Activated T-cell treated with anti-CD3 and anti-CD28 coated beads, Interleukin-2, amount 50 U/mL, for 4 hours (primary cell): ENCODE measurements at places on chromosomes 6 and 20.

DNA sequence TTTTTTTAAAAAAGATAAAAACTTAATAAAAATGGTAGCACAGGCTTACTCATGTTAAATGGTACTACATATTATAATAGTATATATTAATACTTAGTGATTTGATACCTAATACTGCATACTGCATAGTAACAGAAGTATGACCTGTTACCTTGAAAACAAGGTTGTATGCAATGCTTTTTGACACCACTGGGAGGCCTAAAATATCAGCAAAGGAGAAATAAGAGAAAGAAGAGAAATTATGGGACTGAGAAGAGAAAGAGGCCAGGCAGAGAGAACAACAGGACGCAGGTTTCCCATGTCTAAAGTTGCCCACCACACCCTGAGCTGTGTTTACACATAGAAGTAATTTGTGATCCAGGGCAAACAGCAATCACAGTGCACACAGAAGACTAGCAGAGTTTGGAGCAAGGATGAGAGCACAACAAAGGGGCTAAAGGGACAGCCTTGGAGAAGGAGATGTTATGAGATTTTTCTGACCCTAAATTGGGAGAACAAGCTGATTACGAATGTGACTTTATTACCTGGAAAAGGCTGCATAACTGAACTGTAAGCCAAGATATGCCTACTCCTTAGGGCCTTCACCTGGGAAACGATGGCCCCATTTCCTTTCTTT lies 73.2 kb downstream of the ROS1 start:
- no peak for DNase-seq

DNA sequence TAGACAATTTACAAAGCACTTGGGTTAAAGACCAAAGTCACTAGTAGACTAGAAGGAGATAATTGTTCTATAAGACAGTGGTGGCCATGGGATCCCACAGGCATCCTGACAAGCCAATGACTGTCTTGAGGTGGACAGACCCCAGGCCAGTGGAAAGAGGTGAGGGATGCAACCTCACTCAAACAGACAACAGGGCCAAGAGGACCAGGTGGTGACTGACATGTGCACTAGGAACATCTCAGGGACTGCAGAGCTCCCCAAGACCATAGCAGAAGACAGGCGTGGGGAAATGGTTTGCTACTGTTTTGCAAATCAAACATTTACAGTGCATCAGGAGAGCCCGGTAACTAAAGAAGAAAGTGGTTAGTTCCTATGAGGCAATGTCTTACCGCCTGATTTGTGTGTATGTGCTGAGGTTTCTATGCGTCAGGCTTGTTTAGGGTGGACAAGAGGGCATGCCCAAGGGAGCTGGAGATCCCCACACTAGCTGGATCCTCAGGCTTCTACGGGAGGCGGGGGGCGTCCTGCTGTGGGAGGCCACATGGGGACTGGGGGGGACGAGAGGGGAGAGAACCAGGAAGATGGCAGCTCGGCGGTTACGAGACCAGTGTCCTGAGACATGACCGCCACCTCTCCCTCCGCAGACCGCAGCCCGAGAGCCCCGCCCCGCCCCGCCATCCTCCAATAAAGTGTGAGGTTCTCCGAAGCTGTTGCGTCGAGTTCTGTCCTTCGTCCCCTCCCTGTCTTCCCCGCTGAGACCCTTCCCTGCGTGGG lies 623 bp upstream of the MRPS26 start:
- peak; percentile 28 for DNase-seq

DNA sequence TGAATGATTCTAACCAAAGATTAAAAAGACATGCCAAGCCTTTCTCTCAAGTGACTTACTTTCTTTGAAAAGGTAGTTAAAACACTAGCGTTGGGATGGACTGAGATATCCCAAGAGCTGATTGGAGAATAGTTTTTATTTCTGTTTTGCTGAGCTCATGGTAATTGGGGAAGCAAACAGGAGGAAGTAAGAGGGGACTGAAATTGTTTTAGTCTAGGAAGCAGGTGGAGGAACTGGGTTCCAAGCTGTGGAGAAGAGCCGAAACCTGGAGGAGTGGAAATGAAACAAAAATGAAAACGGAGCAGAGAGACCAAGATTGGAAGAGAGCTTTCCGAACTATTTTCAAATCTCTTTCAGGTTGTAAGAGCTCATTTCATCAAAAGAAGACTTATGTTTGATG lies 59.9 kb upstream of the TENT5A start:
- DNase-seq: no peak

DNA sequence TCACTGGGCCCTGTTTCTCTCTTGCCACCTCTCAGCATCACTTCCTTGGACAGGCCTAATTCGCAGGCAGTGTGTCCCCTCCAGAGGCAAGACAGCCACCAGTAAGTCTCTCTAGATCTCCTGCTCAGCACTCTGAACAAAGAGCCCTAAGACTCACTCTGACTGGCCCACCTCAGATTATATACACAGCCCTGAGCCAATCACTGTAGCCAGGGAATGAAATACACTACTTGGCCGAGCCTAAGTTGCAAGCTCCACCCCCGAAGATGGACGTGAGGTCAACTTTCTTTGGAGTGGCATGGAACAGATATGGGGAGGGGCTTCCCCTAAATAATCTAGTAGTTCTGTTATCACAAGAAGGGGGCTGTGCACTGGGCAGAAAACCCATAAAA lies 4.1 kb downstream of the BPI start:
- DNase-seq: no peak

- no peak for DNase-seq
These were observed 19.0 kb downstream of the REM1 start for GRCh38 chr20:31494131-31494530.

GRCh38 chr20:32560989-32561830 lies 23.9 kb downstream of the NOL4L start:
- no peak for DNase-seq

DNA sequence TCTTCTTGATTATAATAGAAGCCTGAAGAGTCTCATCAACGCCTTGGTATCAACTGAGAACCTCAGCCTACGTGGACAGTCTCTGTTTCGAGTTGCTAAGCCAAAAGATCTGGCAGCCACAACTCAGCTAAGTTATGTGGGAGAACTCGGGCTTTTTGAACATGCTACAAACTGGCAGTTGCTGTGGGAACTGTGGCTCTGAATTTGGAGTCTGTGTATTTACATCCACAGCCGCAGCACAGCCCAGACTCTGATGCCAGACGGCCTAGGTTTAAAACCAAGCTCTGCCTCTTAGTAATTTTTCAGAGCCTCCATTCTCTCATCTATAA lies 35.8 kb downstream of the RIPOR2 start:
- no peak for DNase-seq

DNA sequence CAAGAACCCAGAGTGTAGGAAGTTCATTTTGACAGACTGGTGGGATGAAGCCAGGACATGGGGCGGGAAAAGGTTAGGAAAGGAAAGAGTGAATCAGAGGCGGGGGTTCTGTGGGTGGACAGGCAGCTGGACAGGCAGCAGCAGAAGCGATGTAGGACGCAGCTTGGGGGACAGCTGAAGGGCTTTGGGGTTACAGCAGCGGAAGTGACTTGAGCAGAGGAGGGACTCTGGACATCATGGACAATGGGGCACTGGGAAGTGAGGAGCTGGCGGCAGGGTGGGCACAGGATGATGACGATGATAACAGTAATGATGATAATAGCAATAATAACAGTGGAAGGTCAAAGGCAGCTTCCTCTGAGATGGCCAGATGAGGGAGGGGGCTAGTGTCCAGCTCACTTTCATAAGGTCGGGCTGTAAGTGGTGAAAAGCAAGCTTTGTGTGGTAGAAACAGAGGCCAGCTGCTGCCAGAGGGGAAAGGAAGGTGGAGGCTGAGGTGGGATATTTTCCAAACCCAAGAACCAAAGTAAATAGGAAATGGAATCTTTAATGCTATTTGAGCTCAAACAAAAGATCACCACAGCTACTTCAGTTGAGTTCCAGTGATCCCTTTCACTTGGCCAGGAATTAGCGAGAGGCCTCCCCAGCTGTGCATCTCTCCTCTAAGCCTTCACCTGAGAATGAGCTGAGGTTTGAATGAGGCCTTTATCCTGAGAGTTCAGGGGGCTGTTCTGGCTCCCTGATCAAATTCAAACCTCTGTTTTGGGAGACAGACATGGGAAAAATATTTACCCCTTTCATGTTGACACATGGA lies 433.5 kb downstream of the DHX35 start:
- DNase-seq: no peak

DNA sequence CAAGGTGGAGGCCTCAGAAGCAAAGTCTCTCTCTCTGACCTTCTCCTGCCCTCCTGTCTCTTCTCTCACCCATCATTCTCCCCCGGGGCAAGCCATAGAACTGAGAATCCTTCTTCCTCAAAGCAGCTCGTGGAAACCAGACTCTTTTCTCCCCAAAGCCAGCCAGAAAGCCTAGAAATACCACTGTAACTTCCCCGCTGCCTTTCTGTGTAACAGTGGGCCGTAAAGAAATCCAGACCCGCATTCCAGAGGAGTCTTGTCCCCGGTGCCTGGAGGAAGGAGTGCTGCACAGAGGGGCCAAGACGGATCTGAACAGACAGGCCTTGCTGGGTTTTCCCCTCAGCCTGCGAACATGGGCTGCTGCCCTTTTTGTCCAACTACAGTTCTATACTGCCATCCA lies 977 bp upstream of the SLC22A2 start:
- DNase-seq: no peak

GRCh38 chr6:16121339-16121738 lies 7.5 kb upstream of the MYLIP start:
- DNase-seq: no peak
